HuH-7.5 (cell line): ENCODE measurements at places on chromosomes 11 and 22.
A peak's percentile ranks its signal among the peaks of the same experiment; 100 is the strongest.

DNA sequence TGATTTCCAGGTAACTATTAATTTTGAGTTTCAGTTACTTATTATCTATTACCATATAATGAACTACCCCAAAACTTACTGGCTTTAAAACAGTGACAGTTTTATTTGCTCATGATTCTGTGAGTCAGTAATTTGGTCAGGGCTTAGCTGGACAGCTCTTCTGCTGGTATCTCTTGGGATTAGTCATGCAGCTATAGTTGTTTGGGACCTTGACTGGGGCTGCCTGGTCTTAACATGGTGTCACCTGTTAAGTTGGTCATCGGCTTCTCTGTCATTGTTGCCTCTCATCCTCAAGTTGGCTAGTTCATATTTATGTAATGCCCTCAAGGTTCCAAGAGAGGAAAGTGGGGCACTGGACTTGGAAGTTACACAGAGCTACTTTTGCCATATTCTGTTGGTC lies 177.5 kb downstream of the TMEM135 start:
- DNase-seq, result no peak

GRCh38 chr11:106156290-106156937 lies 79.0 kb downstream of the AASDHPPT start:
- peak; percentile 8 for DNase-seq

DNA sequence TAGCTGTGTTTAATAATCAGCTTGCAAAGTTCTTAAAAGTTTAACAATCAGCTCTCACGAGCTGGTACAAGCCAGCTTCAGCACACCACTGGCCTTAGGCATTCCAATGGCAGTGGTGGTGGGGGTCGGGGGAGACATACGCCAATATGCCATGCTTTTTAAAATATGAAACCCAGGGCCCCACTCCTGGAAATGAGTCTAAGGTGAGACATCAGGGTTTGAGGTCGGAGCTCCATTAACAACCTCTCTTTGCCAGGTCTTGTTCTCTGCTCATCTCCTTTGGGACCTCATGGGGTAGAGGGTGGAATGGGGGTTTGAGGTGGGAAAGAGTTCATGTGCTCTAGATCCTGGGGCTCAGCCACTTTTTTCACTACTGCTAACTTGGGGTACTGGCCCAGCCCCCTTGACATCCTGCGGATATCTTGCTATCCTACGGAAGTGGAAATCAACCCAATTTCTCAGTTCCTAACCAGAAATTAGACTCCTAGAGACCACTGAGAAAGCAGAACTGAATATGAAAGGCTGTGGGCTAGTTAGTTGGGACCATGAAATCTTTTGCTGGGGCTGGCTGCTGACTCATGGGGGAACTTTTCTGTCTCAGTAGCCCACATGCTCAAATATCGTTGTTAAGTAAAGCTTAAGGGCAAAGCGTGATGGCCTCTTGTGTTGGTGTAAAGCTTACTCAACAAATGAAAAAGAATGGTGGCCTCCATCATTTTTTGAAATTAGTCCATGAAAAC lies 90.1 kb downstream of the PDHX start:
- DNase-seq, result no peak

DNA sequence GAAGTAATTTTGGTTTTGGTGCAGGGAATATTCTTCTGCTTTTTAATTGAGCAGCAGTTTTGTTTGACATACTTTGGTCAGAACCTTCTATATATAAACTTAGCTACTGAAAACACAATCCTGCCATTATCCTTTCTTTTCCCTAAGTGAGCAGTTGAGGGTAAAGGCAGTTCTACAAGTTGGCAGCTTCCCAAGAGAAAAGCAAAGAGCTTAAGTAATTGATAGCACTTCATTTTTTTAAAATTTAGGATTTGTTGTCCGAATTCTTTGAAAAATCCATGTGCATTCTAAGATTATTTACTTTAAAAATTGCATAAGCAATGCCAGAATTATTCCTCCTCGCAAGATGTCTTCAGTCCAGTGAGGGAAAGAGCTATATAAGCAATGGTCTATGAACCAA lies 1394.1 kb downstream of the FAM181B start:
- DNase-seq, result no peak

GRCh38 chr11:10484461-10485180 lies 29.6 kb downstream of the AMPD3 start:
- no peak for DNase-seq

GRCh38 chr11:126061707-126062678 lies 673 bp downstream of the CDON start:
- peak; percentile 54 for DNase-seq

DNA sequence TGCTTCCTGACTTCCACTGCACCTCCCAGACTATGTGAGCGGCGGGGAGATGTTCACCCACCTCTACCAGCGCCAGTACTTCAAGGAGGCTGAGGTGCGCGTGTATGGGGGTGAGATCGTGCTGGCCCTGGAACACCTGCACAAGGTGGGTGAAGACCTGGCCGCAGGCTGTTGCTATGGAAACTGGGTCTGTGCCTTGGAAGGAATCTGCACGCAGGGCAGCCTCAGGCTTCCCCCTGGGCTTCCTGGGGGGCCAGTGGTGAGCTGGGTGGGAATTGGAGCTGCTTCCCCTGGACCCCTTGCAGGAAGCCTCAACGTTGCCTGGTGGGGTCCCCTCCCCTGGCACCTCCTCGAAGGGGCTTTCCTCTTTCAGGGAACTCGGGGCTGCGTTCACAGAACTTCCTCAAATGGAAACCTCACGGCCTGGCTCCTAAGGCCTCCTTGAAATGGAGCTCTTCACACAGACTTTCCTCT lies 1.5 kb downstream of the RPS6KA4 start:
- DNase-seq, result no peak

GRCh38 chr11:833849-834311 lies 1.1 kb downstream of the CD151 start:
- DNase-seq, result no peak

DNA sequence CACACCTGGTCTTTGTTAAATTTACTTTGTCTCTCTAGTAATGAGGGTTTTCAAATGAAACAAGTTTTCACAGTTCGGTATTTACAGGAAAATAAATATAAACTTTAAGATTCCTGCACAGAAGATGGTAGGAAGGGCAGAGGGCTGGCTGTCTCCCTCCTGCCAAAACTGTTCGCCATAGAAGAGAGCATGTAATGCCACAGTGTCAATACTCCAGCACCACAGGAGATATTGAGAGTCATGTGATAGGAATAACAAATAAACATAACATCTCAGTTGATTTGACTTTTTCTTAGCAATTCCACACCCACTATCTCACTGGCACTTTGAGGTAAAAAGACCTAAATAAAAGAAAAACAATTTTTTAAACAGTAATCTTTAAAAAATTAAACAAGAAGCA lies 100.9 kb downstream of the MRTFA start:
- no peak for DNase-seq

GRCh38 chr22:26382782-26383181 lies 46.3 kb upstream of the ASPHD2 start:
- DNase-seq, result no peak

DNA sequence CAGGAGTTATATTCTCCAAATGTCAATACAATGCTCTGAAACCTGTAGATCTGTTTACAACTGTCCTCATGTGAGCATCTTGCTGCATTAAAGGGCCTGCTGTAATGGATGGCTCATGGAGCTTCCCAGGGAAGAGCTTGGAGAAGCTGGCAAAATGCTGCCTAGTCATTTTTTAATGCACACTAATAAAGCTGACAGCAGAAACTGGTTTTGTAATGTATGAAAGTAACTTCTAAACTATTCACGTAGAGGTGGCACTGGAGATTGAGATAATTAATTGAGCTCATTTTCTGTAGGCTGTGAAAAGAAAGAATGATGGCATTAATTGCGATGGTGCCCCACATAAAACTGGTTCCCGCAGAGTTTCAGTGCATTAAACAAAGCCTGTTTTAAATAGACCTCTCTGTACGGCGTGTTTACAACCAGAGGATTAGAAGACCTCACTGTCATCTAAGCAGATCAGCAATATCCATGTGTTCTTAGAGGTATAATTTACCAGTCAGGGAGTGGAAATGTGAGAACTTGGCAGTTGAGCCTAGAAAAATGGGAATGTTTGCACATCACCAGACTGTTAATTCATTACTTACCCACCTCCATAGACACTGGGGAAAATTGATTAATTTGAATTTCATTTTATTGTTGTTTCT lies 16.0 kb downstream of the POLA2 start:
- DNase-seq, result no peak

GRCh38 chr22:17945888-17946648 lies 78.3 kb downstream of the MICAL3 start:
- DNase-seq, result no peak

DNA sequence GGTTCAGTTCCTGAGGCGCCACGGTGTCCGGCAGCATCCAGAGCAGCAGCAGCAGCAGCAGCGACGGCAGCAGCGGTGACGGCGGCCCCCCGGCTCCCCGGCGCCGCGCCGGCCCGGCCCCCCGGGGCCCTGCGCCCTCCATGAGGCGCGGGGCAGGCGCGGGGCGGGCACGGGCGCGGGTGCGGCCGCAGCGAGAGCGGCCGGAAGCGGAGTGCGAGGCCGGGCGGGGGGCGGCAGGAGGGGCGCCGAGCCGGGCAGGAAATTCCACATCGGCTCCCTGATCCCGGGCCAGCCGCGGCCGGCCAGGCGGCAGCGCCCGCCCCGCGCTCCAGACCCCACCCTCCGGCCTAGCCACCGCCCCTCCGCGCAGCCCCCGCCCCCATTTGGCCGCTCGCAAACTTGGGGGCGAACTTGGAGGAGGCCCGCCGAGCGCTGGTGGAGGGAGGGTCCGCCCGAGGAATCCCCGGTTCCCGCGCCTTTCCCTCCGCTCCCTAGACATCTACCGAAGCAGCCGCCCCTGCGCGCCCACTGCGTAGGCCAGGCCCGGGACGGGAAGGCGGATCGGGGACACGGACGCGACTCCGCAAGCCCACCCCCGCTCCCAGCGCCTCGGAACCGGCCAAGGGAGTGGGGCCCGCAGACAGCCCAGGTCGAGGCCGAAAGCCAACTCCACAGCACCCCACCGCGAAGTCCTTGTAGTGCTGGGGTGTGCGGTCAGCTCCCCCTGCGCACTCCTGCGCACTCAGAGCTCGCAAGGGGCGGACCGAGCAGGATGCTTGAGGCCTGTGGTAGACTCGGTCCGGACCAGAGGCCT lies at the start of gene SCARF2:
Gene SCARF2 (minus strand): TSS at position 213 of the 814 bp plus-strand sequence. CDS start 71 bp downstream, at position 142.
- peak; percentile 68 for DNase-seq

DNA sequence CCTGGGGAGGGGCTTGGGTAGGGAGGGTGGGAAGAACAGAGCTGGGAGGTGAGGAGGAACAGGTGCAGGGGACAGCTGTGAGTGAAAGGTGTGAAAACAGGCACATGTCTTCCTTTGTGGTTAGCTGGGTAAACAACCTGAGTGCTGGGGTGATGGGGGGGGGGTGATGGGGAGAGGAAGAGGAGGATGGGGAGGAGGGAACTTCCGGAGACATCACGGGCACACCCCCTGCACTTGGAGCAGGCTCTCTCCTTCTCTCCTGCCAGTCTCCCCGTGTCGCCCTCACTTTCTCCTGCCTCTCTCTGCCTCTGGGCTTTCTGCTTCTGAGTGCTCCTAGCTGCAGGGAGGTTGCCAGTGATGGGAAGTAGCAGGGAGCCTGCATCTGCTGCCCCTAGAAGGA lies 8.8 kb downstream of the CXCR5 start:
- DNase-seq, result no peak

DNA sequence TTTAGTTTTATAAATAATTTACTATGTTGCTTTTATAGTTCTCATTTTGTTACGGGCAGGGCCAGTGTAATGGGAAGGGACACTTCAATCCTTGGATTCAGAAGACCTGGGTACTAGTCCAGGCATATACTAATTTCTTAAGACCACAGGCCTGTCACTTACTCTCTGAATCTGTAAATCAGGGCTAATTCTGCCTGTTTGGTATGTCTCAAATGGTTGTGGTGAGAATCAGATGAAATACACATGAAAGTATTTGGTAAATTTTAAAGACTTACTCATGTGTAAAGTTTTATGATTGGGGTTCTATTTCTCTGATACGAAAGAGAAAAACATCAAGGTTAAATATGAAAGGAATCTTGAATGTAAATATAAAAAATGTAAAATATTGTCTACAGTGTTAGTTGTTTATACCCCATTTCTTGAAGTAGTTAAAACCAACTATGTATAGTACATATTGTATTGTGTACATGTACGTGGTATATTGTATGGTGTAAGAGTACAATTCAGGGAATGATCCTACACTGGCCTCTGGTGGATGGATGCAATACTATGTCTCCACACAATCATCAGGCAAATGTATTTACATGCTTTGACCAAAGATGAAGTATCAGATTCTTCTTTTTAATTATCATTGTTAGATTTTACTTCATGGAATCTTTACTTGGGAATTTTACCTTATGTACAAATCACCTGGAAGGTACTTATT lies 24.5 kb upstream of the RAG2 start:
- no peak for DNase-seq

- no peak for DNase-seq
Measured at GRCh38 chr11:27658535-27659236, 41.6 kb downstream of the BDNF start.

DNA sequence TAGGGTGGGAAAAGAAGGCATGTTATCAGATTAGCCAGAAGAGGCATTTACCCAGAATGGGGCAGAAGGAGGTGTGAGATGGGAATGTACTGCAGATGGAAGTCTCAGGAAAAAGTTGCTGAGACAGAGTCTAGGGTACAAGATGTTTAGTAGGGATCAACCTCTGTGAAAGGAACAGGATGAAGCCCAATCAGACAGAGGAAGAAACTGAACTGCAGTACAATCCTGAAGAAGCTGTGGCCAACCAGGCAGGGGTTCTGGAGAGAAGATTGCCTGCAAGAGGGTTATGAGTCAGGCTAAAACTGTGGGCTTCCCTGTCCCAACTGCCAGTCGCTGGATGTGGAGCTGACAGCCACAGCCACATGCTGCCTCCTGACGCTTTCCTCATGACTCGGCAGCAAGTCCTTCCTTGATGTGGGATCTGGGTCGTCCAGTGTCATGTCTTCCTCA lies 64.0 kb downstream of the CWC15 start:
- no peak for DNase-seq

DNA sequence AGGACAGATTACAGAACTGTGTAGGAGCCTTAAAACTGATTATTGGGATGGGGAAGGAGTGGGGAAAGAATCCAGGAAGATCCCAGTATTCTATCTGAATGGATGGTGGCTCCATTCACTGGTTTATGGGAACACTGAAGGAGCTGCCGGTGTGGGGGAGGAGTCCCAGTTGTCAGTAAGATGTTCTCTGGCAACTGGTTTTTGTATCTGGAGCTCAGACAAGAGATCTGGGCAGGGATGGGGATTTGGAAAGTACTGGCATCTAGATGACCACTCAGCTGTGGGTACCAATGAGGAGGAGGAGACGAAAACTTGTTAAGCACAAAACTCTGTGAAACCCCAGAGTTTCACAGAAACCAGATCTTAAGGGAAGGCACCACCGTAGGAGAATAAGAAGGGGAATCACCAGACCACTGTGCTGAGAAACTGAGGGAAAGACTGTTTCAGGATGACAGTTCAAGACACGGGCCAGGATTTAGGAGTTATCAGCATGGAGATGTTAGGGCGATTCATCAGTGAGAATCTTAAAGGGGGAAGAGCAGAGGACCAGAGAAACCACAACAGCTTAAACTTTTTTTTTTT lies 28.1 kb downstream of the LDLRAD3 start:
- no peak for DNase-seq

- no peak for DNase-seq
Measured at GRCh38 chr11:39804271-39804670, 1655.2 kb downstream of the LRRC4C start.

DNA sequence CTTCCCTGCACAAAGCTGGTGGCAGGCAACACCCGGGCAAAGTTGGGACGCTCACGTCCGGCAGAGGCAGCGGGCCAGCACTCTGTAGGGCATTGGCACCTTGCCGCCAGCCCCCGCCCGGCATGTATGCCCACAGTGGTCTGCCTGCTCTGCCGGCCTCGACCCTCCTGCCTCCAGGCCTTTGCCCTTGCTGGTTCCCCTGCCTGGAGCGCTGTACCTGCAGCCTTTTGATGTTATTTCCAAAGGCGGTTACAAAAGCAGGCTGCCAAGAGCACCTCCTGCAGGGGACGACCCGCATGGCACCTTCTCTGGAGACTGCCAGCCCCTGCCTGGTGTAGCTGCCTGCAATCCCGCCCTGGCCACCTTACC lies 56.5 kb upstream of the SHISAL1 start:
- no peak for DNase-seq
